ENCODE measurements at places on chromosomes 11 and 22.

GRCh38 chr11:115941481-115941993 lies 437.3 kb upstream of the CADM1 start:
- DNase-seq = no peak

DNA sequence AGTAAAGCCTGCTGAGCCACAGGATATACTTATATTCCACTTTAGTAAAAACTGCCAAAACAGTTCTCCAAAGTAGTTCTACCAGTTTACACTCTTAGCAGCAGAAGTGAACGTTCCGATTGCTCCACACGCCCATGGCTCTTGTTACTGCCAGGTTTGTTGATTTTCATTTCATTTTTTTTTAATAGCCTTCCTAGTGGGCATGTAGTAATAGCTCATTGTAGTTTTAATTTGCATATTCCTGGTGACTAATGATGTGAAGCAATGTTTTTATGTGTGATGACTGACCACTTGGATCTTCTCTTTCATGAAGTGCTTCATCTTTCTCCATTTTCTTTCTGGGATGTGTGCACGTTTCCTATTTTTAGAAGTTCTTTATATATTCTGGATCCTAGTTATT lies 4.8 kb upstream of the C11orf97 start:
- DNase-seq = no peak

GRCh38 chr11:115617767-115618166 lies 113.6 kb upstream of the CADM1 start:
- no peak for DNase-seq

DNA sequence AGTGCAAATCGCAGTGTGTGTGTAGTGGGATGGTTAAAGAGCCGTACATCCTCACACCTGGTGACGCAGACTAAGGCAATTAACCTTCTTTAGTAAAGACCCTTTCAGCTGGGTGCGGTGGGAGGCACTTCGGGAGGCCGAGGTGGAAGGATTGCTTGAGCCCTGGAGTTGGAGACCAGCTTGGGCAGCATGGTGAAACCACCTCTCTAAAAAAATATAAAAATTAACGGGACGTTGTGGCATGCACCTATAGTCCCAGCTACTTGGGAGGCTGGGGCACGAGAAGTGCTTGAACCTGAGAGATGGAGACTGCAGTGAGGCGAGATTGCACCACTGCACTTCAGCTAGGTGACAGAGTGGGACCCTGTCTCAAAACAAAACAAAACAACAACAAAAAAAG lies 31.5 kb downstream of the ZBTB16 start:
- DNase-seq = no peak

- DNase-seq = no peak
Observed at GRCh38 chr11:123630126-123630608, 24.3 kb downstream of the SCN3B start.

DNA sequence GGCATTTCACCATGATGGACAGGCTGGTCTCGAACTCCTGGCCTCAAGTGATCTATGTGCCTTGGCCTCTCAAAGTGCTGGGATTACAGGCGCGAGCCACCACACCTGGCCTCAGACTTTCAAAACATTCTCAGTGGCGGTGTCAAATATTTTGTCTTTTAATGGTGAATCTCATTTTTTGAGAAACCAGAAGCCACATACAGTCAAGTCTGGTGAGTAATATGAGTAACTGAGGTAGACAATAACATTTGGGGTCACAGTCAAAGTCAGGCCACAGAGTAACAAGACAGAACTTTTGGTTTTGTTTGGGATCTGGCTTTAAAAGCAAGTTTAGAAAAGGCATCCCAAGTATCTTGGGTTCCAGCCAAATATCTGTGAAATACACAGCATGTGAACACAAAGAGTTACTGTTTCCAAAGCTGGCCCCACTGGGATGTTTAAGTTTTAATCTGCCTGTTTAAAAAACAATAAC lies 5.6 kb upstream of the TMA7B start:
- DNase-seq = no peak

- no peak for DNase-seq
Observed at GRCh38 chr11:75275581-75275980, 35.0 kb downstream of the TPBGL start.

- DNase-seq = no peak
Observed at GRCh38 chr11:20059587-20060021, 100.7 kb downstream of the DBX1 start.

DNA sequence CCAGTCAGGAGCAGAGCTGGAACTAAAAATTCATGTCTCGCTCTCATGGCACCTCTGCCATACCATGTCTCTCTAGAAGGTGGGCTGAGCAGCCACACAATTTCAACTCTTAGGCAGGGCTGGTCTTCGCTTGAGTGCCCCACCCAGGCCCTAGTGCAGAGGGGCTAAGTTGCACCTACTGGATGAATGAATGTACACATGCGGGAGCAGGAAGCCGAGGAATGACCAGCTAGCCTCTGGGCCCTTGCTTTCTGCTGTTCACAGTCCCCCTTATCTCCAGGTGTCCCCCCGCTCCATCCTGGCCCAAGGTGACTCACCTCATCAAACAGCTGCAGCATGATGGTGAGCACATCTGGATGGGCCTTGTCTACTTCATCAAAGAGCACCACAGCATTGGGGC lies 57.5 kb upstream of the PHOX2A start:
- DNase-seq = no peak

- DNase-seq = peak; percentile 98
Observed at GRCh38 chr11:131694526-131695424, 324.4 kb downstream of the NTM start.

DNA sequence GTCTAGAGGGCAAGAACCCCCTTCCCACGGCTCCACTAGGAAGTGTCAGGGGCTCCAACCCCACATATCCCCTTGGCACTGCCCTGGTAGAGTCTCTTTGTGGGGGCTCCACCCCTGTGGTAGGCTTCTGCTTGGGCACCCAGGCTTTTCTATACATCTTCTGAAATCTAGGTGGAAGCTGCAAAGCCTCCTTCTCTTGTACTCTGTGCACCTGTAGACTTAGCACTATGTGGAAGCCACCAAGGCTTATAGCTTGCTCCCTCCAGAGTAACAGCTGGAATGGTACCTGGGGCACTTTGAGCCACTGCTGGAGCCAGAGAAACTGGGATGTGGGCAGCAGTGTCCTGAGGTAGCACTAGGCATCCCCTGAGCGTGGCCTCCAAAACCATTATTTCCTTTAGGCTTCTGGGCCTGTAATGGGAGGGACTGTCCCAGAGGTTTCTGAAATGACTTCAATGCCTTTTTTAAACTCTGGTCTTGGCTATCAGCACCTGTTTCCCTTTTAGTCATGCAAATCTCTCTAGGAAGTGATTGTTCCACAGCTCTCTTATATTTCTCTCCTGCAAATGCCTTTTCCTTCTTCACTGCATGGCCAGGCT lies 68.4 kb downstream of the TRAF6 start:
- no peak for DNase-seq

DNA sequence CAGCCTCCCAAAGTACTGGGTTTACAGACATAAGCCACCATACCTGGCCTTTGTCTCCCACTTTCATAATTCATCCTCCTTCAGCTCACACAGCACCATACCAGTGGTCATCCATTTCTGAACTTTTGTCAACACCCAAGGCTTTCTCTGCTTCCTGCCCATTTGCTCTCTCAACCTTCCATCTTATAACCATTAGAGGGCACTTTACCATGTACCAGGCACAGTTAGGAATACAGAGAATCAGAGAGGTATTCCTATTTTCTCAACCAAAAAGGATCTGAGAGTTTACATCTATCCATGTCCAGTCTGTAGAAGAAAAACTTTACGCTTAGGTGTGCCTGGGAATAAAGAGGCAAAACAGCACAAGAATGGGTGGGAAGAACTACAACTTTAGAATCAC lies 397.6 kb downstream of the BUD13 start:
- no peak for DNase-seq

DNA sequence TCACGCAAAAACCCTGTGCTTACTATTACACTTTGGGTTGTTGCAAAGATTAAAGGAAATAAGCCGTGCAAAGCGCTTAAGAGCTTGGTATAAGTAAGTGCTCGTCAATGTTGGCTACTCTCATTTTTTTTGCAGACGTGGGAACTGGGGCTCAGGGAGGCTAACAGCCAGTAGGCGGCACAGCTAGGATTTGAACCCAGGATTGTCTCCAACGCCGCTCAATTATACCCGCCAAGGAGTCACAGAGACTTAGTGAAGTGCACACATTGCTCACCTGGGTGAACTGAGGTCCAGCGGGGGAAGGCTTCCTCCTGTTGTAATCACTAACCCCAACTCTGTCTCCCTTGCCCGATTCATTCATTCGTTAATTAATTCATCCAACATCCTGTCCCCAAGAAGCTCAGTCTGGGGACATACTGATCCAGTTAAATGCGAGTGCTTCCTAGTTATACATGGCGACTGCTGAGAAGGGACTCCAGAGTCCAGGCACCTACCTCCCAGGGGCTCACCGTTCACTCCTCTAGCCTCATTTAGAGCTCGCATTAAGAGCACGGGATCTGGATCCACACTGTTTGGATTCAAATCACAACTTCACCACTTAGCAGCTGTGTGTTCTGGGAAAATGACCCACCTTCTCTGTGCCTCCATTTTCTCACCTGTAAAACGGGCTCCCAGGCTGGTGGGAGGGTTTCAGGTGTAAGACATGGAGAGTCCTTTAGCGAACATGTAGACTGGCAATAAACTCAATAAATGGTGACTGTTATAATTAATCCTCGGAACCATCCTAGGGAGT lies 838 bp upstream of the MTFP1 start:
- no peak for DNase-seq

DNA sequence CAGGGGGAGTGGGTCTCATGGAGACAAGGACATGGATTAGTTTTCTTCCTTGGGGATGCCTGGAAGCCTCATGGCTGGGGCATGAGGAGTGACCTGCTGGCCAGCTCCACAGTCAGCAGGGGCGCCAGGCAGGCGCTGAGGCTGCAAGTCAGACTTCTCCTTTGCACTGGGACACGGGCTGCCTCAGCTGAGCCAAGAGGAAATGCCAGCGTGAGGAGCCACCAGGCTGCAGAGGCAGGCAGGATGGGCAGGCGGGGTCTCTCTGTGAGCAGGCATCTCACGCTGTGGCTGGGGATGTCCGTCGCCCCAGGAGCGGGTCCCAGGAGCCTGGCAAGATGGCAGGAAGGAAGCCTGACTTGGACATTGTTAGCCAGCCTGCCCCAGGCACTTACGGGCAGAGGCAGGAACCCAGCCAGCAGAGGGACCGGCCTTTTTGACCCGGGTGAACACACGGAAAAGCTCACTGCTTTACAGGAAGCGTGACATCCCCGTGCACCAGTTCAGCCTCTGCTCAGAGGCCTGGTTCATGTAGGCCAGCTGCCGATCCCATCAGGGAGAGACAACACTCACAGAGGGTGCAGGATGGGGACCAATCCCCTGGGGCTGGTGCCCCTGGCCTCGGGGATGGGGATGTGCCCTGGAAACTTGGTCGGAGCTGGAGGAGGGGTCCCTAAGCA lies 10.2 kb downstream of the GNB1L start:
- peak; percentile 95 for DNase-seq

GRCh38 chr11:80603472-80603871 lies 1162.6 kb upstream of the TENM4 start:
- no peak for DNase-seq

All from osteoblast (primary cell).